ENCODE measurements at places on chromosomes 2 and 18.

DNA sequence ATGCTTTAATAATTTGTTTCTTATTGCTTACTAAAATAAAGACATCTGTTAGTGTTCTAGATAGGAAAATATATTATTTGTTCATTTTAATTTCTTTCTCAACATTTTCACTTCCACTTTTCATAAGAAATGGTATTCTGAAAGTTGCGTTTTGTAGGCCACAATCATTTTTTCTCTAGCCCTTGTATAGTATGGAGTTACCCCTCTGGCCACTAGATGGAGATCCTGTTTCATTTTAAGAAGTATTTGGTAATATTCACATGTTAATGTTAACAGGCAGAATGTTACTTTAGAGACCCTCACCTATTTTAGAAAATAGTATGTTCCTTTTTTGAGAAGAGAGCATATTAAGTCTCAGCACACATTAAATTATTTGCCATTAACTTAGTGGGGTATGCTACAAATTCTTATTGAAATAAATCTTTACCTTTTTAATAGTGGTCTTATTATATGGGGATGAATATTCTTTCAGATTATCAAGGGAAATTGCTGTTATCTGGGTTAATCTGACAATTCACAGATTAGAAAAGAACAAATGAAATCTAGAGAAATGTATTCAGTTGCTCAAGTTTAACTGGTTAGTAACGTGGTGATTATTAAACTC is 73.9 kb upstream of the TTC27 start:
- DNase-seq = no peak

DNA sequence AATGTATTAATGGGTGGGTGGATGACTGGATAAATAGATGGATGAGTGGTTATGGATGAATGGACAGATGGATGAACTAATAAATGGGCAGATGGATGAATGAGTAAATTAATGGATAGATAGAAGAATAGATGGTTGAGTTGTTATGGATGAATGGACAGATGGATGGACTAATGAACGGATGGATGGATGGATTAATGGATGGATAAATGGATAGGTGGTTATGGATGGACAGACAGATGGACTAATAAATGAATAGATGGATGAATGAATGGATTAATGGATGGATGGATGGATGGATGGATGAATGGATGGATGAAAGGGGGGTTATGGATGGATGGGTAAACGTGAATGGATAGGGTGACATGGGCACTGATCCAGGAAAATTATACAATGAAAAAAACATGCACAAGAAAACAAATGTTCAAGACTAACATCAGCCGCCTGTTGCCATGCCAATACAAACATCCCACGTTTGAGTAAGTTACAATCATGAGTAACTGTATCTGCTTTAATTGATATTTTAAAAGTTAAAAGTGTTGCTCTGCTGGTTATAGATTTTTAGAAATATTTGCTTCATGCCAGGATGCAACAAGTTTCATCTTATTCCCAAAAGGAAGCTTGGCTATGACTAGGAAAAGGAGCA is 20.8 kb downstream of the PXDN start:
- no peak for DNase-seq

GRCh38 chr18:3998698-3999333 is 456.3 kb downstream of the DLGAP1 start:
- DNase-seq = no peak

- DNase-seq = no peak
These were observed 143.2 kb upstream of the TWIST2 start for GRCh38 chr2:238704471-238705225.

GRCh38 chr2:3563521-3563976 is 5.4 kb upstream of the RNASEH1 start:
- DNase-seq = no peak

DNA sequence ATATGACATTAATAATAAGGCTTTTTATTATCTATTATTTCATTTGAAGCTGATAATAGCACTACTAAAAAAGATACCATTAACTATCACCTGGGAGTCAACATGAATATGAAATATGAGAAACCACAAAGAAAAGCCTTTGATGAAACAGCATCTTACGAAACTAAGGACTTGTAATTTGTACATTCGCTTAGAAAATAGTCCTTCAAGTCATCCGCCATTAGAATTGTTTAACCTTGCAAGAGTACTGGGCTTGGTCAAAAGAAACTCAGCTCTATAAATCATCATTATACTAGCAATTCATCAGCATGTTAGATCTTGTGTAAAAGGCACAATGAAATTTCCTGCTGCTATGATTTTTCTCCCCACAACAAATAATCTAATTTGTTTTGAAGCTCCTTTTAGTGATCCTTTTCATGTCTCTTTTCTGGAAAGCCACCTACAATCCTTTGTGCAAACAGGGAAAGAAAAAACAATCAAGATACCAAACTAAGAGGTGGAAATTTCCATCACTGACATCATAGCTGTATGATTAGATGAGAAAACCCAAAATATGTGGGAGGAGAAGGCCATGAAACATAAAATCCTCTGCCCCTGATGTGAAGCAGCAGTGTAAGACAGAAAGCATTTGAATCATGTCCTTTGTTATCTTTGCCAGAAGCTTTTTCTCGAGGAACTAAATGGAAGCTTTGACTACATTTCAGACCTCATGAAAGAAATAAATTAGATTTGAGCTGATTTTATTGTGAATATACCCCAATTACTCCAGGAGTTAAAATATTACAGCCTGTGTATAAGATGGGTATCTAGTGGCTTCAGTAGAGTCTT is 31.2 kb downstream of the SCN9A start:
- DNase-seq = no peak

- no peak for DNase-seq
These were observed 6.6 kb upstream of the CAB39 start for GRCh38 chr2:230706053-230706521.

DNA sequence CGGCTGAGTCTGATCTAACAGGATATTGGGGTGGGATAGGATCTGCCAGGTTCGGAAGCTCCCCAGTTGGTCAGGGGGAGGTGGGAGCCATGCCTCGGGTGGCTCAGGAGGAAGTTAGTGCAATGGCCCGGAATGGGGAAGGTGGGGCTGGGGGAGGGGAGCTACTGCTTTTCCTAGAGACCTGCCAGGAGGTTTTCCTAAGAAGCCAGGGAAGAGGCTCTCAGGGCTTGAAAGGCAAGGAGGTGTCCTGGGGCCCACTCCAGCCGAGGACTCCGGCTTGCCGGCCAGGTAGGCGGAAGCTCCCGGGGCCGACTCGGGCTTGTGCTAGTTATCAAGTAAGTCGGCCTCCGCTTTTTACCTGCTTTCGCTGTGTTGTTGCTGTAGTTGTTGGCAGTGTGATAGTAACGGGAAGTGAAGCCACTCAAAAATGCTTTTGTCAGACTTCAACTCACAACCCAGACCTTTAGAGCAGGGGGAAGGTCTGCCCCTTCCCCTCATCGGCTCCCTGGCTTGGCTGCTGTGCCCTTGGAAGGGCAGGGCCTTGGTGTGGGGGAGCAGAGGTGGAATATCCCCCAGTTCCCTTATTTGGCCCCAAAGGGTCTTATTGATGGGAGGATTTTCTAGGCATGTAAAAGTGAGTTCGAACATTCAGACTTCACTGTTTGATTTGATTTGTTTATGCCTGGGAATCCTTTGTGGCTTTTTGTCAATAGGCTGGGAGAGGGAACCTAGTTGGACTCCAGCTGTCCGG is 5.4 kb downstream of the GDF7 start:
- DNase-seq = no peak

DNA sequence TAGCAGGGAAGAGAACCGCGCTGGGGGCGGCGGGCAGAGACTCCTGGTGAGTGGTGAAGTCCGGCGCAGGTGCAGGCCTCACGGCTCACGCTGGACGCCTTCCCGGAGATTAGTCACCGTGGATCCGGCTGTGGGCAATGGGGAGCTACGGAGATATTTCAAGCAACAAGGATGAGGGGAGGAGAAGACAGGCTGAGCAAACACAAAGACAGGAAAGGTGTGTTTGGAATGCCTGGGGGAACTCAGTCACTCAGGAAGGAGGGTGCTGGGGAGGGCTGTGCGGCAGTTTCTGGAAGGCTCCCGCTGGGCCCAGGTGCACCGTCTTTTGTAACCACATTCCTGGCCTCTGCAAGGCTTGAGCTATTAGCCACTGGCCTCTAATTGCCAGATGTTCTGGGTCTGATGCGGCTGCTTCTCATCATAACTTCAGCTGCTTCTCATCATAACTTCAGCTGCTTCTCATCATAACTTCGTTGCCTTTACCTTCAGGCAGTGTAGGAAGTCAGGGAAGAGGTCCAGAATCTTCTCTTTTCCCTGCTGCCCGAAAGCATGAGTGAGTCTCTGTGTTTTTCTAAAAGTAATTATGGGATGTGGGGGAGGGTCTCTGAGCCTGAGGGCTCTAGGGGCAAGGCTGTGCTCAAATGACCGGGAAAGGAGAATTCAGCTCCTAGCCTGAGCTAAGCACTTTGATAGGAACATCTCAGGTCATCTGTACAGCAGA is 118.9 kb downstream of the PXDN start:
- no peak for DNase-seq

GRCh38 chr18:37624318-37624717 is 58.7 kb upstream of the CELF4 start:
- no peak for DNase-seq

GRCh38 chr2:49901202-49902065 is 747.1 kb upstream of the FSHR start:
- DNase-seq = no peak

DNA sequence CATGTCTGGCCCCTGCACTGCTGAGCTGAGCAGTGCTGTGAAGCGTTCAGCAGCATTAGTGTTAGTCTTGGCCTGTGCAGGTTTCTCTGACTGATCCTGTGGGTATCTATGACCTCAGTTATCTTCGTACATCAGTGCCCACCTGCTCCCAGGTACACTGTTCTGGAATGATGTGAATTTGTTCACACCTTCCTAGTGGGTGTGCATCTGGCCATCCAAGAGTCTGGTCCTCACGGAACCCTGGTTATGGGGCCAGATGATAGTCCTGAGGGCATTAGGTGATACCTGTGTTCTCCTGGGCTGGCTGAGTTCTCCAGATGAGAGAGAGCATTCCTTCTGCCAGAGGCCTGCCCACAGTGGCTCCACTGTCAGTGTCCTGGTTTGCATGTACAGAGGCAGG is 57.2 kb downstream of the INPP4A start:
- DNase-seq = no peak

DNA sequence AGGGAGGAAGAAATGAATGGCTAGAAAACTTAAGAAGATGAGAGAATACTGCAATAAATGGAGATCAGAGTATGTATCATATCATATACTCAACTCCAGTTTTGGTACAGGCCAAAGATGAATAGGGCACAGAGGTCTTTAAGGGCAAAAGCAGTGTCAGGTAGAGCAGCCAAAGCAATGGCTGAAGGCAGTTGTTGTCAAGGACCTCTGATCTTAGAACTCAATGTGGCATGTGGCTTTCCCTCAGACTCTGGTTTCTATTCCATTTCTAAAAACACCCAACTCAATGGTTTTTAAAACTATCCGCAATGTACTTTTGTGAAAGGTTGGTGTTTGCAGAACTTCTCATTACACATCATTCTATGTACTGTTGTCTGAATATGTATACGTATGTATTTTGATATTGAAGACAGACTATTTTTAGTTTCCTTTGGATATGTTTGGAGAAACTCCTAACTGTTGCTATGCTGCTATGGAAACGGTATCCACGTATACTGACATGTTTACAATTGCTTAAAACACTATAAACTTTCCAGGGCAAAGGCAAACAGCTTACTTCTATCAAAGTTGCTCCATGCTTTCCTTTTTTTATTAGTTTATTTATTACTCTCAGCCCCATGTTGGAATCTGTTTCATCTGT is 58.1 kb upstream of the PELI1 start:
- no peak for DNase-seq

GRCh38 chr2:74515981-74516633 is 1.9 kb downstream of the TLX2 start:
- peak; percentile 73 for DNase-seq

DNA sequence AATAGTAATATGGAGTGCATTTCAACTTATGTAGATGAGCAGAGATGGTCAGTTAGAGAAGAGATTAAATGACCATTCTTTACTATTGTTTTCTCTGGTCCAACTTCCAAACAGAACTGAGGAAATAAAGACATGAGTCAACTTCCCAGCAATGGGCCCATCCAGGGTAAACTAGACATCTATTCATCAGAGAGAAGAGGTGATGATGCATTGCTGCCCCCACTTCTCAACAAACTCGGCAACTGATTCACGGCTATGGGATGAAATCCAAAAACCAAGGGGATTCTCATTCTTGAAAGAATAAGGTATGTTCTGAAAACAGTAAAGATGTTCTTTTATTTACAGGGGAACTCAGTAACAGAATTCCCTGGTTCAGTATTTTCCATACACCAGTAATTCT is 190.7 kb downstream of the RDH14 start:
- DNase-seq = no peak

DNA sequence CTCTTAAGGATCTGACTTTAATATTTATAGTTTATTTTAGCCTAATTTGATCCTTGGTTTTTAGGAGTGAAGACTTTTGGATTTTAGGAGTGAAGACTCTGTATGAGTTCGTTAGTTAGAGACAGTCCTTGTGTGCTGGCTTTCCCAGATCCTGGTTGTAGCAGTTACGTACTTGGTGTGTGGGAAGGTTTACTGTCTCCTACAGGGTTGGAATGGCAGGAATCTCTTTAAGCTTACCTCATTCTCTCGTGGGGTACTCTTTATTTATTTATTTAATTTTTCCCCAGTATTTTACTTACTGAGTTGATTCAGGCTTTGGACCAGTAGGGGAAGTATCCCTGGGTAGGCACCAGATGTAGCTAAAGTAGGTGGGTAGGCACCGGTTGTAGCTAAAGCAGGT is 1.8 kb upstream of the CXCR2 start:
- no peak for DNase-seq

- DNase-seq = no peak
These were observed 52.1 kb downstream of the SMCHD1 start for GRCh38 chr18:2707551-2708168.

DNA sequence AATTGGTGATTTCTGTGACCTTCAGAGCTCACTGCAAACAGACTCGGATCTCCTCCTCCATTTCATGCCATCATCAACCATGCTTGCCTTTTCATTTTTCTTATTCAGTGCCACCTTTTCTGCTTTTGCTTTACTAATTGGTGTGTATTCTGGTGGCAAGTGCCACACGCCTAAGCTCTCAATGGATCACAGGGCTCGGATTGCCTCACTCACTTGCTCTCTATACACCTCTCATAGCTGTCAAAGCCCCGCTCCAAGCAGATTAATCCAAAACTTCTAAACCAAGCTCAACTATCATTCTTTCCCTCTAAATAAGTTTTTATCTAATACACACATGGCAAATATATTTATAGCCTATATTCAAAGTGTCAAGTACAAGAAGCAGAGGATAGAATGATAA is 86.4 kb downstream of the PLEKHM3 start:
- no peak for DNase-seq

- DNase-seq = no peak
These were observed 157.3 kb downstream of the ARHGAP28 start for GRCh38 chr18:6886797-6887330.

Data from activated naive CD8-positive, alpha-beta T cell treated with anti-CD3 and anti-CD28 coated beads, Interleukin-2, amount 50 U/mL, for 24 hours (primary cell).